ENCODE measurements at places on chromosomes 16 and 17.

GRCh38 chr17:40361925-40362695 lies 2.4 kb downstream of the GJD3 start:
- no peak for DNase-seq
- peaks cover 7% of the 10 kb centered on the region for H3K27me3 ChIP-seq
- H3K4me1 ChIP-seq = peaks cover 44% of the 10 kb centered on the region
- H3K36me3 ChIP-seq = no peaks in the 10 kb centered on the region
- peak overlapping the region; percentile 30 for H3K4me3 ChIP-seq
- H3K27ac ChIP-seq = no peak overlapping the region

DNA sequence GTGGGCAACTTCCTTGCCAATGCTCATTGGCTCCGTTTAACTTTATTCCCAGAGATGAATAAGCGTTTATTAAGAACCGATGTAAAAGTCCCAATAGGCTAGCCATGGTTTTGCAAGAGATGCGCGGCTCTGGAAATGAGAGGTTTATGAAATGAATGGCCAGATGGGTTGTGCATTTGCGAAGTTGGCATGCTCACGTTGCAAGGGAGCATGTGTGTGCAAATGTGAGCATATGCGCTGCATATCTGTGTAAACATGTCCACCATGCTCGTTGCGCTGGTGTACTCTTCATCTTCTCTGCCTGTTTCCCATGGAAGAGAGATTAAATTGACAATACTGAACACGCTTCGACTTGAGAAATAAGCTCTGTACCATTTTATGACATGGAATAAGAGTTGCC lies 848.6 kb upstream of the RBFOX1 start:
- peaks cover 4% of the 10 kb centered on the region for H3K27me3 ChIP-seq
- DNase-seq = no peak
- no peak overlapping the region for H3K27ac ChIP-seq
- H3K4me1 ChIP-seq = no peaks in the 10 kb centered on the region
- no peak overlapping the region for H3K4me3 ChIP-seq

GRCh38 chr16:5557966-5558365 lies 460.4 kb upstream of the EEF2KMT start:
- H3K4me1 ChIP-seq = no peaks in the 10 kb centered on the region
- H3K27ac ChIP-seq = no peak overlapping the region
- no peak for DNase-seq
- no peak overlapping the region for H3K4me3 ChIP-seq
- no peaks in the 10 kb centered on the region for H3K27me3 ChIP-seq

GRCh38 chr17:4534515-4534914 lies 20.7 kb downstream of the MYBBP1A start:
- peaks cover 50% of the 10 kb centered on the region for H3K4me1 ChIP-seq
- H3K4me3 ChIP-seq = no peak overlapping the region
- no peak for DNase-seq

- H3K4me1 ChIP-seq = peaks cover 32% of the 10 kb centered on the region
- DNase-seq = no peak
- no peaks in the 10 kb centered on the region for H3K27me3 ChIP-seq
- H3K36me3 ChIP-seq = no peaks in the 10 kb centered on the region
Observed at GRCh38 chr16:28951410-28951943, 740 bp downstream of the NFATC2IP start.

DNA sequence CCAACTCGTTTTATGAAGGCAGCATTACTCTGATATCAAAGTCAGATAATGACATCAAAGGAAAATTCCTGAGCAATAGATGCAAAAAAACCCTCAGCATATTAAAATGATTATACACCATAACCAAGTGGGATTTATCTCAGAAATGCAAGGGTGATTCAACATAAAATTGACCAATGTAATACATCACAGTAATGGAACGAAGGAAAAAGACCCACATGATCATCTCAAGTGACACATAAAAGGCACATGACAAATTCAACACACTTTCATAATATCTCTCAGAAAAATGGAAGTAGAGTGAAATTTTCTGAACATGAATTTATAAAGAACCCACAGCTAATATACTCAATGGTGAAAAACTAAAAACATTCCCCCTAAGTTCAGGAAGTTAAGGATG lies 118.8 kb downstream of the ITFG1 start:
- H3K27ac ChIP-seq = no peak overlapping the region
- DNase-seq = no peak
- no peaks in the 10 kb centered on the region for H3K4me1 ChIP-seq
- no peaks in the 10 kb centered on the region for H3K36me3 ChIP-seq

- H3K4me1 ChIP-seq = no peaks in the 10 kb centered on the region
- H3K27ac ChIP-seq = peak within 1 kb of the TSS; percentile 32
- DNase-seq = no peak
- no peaks in the 10 kb centered on the region for H3K27me3 ChIP-seq
- H3K4me3 ChIP-seq = no peak within 1 kb of the TSS
Observed at GRCh38 chr17:19747829-19748806, at the start of gene ALDH3A1. TSS of gene ALDH3A1 (minus strand) at chr17:19748298. CDS start at chr17:19745129, 3,169 bp downstream.

DNA sequence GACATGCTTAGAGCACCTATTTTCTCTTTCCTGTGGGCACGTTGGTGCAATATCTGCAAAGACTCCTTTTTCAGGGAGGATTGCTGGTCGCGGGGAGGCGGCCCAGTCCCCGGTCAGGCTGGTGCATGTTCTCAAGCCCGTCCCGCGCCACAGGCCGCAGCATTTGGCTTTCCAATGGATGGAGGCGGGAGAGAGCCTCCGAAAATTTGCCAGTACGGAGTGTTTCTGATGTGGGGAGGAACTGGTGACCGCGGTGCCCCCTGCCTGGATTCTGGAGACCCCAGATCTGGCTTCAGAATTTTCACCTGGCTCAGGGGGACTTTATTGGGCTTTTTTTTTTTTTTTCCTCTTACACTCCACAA lies 2.3 kb downstream of the CMIP start:
- no peaks in the 10 kb centered on the region for H3K27me3 ChIP-seq
- H3K4me1 ChIP-seq = no peaks in the 10 kb centered on the region
- no peak for DNase-seq
- peak overlapping the region; percentile 73 for H3K4me3 ChIP-seq
- peak overlapping the region; percentile 89 for H3K27ac ChIP-seq
- H3K36me3 ChIP-seq = no peaks in the 10 kb centered on the region

DNA sequence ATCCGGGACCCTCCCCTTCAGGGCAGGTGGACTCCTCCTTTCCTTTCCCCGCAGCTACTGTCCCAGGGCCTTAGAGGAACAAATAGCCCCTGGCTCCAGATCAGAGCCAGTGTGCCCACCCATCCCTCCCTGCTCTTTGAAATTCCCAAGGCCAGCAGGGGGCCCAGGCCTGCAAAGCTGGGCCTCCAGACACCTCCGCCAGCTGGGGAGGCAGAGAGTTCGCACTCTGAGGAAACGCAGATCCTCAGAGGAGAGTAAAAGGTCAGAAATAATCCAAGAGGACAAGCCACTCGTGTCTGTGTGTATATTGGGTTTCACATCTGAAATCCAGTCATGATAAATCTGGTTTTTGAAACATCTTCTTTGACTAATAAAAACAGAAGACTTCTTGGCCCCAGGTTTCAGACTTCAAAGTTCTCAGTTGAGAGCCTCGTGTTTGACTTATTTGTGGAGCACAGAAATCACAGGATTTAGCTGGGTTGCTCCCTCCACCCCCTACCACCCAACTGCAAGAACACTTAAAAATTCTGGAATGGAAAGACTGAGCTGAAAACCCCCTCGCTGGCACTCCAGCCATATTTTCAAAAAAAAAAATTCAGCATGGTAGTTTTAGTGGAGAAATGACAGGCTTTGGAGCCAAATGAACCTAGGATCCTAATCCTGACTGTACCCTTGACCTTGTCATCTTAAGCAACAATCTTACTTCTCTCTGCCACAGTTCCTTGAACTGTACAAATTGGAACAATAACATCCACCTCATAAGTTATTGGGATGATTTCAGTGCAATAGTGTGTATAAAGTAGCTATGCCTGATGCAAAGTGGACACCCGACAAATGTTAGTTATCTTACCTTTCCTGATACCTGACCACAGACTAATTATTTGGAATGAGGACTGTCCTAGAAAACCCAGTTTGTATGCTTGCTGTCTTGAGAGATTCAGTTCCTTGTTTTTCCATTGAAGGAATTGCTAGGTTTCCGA lies 44.5 kb upstream of the TBX2 start:
- H3K36me3 ChIP-seq = peaks cover 4% of the 10 kb centered on the region
- no peak overlapping the region for H3K4me3 ChIP-seq
- H3K27me3 ChIP-seq = no peaks in the 10 kb centered on the region
- H3K27ac ChIP-seq = no peak overlapping the region
- DNase-seq = no peak

GRCh38 chr17:6639014-6639585 lies 1.4 kb downstream of the KIAA0753 start:
- no peaks in the 10 kb centered on the region for H3K36me3 ChIP-seq
- peaks cover 21% of the 10 kb centered on the region for H3K4me1 ChIP-seq
- DNase-seq = no peak
- peak overlapping the region; percentile 46 for H3K4me3 ChIP-seq
- H3K27ac ChIP-seq = peak overlapping the region; percentile 86

GRCh38 chr17:41937970-41938954 lies 7.8 kb downstream of the ODAD4 start:
- no peaks in the 10 kb centered on the region for H3K36me3 ChIP-seq
- H3K27ac ChIP-seq = no peak overlapping the region
- no peak for DNase-seq
- no peak overlapping the region for H3K4me3 ChIP-seq
- H3K4me1 ChIP-seq = no peaks in the 10 kb centered on the region
- H3K27me3 ChIP-seq = no peaks in the 10 kb centered on the region

Measured in tibial nerve (tissue), 4 donors.